ENCODE measurements at places on chromosomes 6 and 20.

DNA sequence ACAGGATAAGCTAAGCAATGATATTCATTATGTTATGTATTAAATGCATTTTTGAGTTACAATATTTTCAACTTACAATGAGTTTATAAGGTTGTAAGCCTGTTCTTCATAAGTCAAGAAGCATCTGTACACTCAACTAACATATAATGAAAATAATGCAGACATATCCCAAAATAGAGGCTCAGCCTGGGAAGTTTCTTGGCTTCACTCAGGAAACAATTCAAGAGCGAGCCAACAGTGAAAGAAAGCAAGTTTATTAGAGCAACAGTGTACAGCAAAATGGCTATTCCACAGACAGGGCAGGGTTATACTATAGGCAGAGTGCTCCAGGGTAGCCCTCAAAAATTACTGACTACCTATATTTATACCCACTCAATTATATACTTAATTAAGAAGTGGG is 1581.8 kb downstream of the HACE1 start:
- no peak for DNase-seq

GRCh38 chr6:14903176-14904038 is 342.5 kb upstream of the JARID2 start:
- DNase-seq, result no peak

DNA sequence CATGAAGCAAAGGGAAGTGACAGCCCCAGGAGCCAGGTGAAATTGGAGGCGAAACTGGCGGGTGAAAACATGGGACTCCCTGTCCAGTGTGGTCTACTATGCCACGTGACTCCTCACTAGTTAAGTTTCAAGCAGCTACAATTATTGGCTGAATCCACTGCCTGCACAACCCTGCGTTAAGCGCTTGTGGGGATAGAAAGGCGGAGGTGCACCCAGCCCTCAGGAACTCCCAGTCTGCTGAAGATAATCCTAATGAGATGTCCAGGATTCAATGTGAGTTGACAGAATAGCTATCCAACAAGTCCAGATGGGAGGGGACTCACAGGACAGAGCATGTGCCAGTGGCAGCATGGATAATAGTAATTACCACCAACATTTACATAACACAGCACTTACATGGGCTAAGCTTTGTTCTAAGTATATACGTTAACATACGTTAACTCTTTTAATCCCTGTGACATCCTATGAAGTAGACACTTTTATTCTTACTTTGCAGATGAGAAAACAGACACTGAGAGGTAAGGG is 1.8 kb downstream of the MOCS1 start:
- DNase-seq, result no peak

DNA sequence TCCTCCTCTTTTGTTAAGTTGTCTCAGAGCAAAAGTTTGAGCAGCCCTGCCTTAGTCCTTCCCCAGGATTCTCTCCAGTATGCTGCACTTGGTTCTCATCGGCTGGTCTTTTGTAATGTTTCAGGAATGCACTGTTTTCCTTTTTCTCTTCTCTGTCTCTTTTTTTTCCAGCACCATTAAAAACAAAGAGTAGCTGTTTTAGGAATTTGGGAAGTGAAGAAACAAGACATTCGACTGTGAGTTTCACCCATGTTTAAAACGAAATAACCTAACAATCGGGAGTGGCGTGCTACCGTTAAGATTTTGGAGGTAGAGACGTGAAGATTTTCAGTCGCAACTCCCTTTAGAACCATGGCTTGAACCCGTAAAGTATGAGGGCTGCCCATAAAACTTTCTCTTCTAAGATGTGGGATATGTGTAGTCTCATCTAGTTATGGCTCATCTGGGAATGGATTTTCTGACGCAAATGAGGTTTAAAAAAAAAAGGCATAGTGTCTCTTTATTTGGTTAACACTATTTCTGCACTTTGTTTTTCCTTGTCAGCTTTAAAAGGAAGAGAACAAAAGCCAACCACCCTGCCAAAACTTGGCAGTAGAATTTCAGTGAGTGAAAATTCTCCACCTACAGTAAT is 35.9 kb upstream of the RAB23 start:
- no peak for DNase-seq

GRCh38 chr6:50935442-50935841 is 116.8 kb downstream of the TFAP2B start:
- no peak for DNase-seq

GRCh38 chr6:108597572-108598304 is 37.0 kb downstream of the FOXO3 start:
- no peak for DNase-seq

- DNase-seq, result no peak
Measured at GRCh38 chr20:57236813-57237584, 29.4 kb downstream of the BMP7 start.

GRCh38 chr6:6793388-6794250 is 205.1 kb downstream of the LY86 start:
- no peak for DNase-seq

- no peak for DNase-seq
Measured at GRCh38 chr6:56549014-56549413, 93.7 kb downstream of the DST start.

GRCh38 chr6:132204591-132204990 is 196.7 kb downstream of the MOXD1 start:
- DNase-seq, result no peak

DNA sequence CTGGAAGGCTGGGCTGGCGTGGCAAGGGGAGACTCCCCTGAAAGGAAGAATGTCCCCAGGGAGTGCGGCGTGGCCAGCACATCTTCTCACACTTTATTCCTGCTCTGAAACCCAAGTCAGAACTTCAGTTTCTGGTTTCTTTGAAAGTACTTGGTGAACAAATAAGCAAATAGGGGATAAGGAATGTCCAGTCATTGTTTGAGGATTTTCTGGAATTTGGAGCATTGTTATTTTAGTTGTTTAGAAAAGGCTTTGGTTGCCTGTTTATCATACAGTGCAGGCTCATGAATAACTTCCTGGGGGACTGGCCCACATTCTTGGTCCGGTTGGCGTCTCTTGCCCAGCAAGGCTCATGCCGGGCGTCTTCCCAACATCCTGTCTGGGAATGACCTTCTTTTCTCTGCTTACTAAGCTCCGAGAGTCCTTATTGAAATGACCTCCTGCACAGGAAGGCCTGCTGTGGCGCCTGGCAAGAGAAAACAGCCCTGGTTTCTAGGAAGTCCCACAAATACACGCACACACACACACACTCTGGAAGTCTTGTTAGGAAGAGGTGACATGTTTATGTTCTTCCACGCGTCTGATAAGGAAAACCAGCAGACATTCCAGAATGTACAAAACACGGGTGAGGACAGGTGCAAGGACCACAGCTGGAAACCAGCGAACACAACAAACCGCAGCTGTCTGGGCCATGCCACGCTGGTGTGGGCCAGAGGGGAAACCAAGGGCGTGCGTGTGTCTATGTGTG is 71.9 kb downstream of the TMEM170B start:
- DNase-seq, result no peak

DNA sequence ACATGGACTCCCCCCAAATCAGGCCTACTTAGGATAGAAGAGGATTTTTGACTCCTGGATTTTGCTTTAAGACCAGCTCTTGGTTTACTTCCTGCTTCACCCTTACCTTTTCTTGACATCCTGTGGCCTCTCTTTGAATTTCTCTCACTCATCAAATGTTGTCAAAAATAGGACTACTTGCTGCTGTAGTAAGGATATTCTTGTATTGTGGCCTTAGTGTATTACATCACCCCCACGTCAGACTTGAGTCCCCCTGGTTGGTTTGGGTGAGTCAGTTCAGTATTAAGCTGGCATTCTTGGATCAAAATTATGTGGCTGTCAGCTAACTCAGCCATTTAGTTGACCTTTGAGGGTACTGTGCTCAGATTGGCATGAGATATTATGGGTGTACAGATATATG is 1.1 kb downstream of the TPX2 start:
- DNase-seq, result no peak

GRCh38 chr20:9019833-9020232 is 49.1 kb upstream of the PLCB4 start:
- DNase-seq, result no peak

- no peak for DNase-seq
Measured at GRCh38 chr20:10185741-10186558, 32.7 kb upstream of the SNAP25 start.

DNA sequence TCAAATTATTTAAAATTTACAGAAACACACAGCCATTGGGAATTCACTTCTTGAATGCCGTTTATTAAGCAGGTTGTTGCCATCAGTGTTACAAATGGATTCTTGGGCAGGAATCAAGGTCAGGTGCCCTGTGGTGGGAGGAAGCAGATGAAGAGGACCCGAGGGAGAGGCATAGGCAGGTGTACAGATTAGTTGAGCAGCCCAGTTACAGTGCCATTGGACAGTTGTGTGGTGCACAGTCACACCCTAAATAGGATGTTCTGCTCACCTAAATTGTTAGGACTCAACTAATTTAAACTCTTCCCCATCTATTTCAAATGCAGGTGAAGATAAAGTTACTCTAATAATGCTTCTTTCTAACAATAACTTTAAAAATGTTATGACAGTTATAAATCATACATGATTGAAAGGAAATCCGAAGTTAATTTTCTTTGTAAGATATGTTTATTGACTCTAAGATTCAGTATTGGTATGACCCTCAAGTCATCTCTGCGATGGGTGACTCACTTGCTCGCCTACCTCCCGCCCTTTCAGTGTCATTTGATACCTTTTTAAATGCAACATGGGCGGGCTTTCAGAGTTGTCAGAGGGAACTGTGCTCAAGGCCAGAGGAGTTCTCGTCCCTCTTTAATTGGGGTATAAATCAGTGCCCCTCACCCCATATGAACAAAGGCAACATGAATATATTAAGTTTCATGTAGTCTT is 35.1 kb downstream of the DSE start:
- DNase-seq, result no peak

- DNase-seq, result no peak
Measured at GRCh38 chr20:19602675-19603375, 155.2 kb upstream of the RIN2 start.

GRCh38 chr6:53325785-53326184 is 23.0 kb downstream of the ELOVL5 start:
- no peak for DNase-seq

- DNase-seq, result no peak
Measured at GRCh38 chr6:33628401-33628964, 7.4 kb downstream of the ITPR3 start.

DNA sequence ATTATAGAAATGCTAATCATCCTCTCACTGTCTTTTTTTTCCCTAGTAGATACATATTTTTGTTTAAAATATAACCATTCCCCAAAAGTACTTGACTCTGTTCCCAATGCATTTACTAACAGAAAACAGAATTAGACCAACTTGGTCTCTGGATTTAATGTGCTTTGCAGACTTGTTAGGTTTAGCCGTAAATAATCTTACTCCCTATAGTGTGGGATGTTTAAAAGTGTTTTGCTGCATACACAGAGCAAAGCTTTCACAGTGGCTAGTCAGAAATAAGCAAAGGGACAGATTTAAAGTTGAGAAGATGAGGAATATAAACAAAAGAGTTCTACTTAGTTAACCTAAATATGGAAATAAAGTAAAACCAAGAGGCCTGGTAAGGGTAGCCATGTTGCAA is 527.5 kb downstream of the HDGFL1 start:
- DNase-seq, result no peak

DNA sequence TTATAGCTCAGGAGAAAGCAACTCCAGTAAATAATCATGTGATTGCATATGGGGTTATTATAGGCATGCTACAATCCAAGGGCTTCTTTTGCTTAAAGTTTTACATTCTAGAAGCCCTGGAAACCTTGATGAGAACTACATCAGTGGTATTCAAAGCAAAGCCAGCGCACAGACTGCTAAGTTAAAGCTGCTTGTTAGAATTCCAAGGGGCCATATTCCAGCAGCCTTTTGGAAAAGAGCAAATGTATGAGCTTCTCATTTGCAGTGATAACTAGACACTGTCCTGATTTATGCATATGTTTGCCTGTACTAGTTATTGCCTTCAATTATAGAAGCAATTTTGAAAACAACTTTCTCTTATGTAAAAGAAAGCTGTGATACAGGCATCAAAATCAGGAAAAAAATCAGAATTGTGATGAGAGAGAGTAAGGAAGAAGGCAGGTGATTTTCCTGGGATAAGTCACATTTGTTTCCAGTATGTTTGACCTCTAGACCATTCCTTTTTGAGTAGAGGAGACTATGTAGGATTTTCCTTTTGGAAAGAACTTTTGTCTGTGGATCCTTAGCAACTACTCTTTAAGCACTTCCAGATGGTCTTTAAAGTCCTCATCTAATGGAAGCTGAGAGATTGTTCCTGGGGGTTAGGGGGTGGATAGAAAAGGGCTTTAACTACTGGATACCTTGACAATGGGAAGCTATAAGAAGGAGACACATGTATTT is 159.2 kb downstream of the PLCB4 start:
- no peak for DNase-seq

GRCh38 chr20:22604815-22605214 is 20.4 kb upstream of the FOXA2 start:
- no peak for DNase-seq

DNA sequence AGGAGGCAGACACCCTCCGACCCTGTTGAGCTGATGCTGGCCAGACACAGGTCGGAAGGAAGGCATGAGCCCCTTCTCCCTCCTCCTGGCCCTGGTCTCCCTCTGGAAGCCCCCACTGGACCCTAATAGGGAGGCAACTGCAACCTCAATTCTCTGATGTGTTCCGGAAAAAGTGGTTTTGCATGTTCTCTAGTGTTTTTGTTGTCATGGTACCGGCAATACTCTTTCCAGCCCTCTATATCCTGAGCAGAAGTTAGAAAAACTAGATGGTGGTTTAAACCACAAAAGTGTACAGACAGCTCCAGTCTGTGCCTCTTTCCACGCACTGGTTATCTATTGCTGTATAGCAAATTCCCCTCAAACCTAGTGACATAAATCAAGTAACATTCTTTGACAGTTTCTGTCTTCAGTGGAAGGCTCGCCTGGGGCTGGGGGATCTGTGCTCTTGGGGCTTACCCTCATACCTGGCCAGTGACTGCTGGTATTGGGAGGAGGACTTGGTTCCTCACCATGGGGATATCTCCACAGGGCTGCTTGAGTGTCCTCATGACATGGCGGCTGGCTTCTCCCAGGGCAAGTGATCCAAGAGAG is 37.0 kb downstream of the SYTL3 start:
- no peak for DNase-seq

- DNase-seq, result no peak
Measured at GRCh38 chr6:157017861-157018260, 240.7 kb downstream of the ARID1B start.

DNA sequence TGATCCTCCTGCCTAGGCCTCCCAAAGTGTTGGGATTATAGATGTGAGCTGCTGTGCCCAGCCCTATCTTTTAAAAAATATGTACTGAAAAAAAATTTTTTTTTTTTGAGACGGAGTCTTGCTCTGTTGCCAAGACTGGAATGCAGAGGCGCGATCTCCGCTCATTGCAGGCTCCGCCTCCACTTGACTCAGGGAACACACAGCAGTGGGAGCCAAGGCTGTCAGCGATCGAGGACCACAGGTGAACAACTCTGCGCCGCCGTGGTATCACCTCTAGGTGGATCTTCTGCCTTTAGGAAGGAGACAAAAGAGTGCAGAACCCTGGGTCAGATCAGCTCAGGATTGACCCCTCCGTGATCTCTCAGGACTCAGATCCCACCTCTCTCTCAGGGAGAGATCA is 13.7 kb downstream of the RAET1E start:
- no peak for DNase-seq
